Activated naive CD8-positive, alpha-beta T cell treated with anti-CD3 and anti-CD28 coated beads, Interleukin-2, amount 10 ng/mL, durations not matched to agents 7 days and 5 days (primary cell): ENCODE measurements at places on chromosomes 7 and 10. TPM values are rescaled to one million over a fixed set of nuclear protein-coding genes. Genes with fewer than 3 reads are reported as not detected.
A peak's percentile ranks its signal among the peaks of the same experiment; 100 is the strongest.

Gene PRKG1
- total RNA-seq: not detected

Gene KLF6
- 352 TPM for total RNA-seq

DNA sequence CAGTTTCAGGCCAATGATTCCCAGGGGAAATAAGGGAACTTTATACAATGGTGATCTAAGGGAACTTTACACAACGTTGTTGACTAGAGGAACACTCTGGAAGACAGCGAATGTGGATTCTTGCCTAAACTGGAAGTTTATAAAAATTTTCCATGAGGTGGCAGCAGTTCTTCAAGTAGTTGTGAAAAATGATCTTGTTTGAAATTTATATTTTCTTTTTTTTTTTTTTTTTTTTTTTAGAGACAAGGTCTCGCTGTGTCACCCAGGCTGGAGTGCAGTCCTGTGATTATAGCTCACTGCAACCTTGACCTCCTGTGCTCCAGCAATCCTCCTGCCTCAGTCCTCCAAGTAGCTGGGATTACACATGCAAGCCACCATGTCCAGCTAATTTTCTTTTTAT lies 32.1 kb upstream of the GTF2I start:
- peaks cover 2% of the 10 kb centered on the region for H3K4me1 ChIP-seq
- no peaks in the 10 kb centered on the region for H3K27me3 ChIP-seq
- H3K36me3 ChIP-seq: no peaks in the 10 kb centered on the region

DNA sequence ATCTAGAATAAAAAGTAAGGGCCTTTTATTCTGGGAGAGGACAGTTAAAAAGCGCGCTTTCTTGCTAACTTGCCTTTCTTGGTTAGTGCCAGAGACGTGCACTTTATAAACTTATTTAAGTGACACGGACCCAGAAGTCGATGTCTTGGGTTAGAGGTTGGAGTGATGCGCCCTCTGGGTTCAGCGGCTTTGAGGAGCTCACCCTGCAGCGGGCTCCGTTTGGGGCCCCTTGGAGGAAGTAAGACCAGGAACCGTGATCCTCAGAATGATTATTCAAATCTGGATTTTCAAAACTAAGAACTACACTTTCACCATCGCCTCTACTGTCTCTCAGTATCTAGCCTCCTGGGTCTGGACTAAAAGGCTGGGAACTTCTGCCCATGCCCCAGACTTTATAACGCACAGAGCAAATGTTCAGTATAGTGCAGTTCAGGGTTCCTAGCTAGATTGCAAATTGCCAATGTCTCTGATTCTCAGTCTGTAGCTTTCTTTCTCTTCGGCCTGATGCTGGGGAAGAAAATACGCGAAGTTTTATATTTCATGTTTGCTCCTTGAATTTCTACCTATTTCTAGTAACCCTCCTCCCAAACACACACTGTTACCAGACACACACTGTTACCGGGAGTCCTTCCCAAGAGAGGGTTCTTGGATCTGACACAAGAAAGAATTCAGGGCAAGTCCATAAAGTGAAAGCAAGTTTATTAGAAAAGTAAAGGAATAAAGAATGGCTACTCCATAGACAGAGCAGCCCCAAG lies 18.6 kb upstream of the SMO start:
- peaks cover 10% of the 10 kb centered on the region for H3K4me1 ChIP-seq
- peak overlapping the region; percentile 81 for H3K4me3 ChIP-seq
- H3K36me3 ChIP-seq: peaks cover 2% of the 10 kb centered on the region
- no peaks in the 10 kb centered on the region for H3K27me3 ChIP-seq

DNA sequence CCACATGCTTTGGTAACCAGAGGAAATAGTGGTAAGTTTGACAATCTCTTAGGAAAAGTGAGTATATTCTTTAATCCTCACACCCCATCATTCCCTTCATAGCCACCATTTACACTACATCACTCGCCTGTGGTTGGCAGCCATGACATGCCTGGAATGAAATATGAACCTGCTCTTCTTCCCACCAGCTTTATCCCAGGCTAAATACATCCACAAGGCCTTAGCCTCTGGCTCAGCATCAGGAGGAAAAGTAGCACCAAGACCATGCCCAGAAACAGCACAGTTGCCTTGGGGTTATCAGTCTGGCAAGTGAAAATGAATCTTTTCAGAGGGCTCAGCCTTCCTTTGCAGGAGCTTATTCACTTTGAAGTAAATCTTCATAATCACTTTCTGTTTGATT lies 40.3 kb downstream of the SGCE start:
- no peak overlapping the region for H3K27ac ChIP-seq
- H3K36me3 ChIP-seq: no peaks in the 10 kb centered on the region
- no peak for DNase-seq
- no peak overlapping the region for H3K4me3 ChIP-seq
- peaks cover 5% of the 10 kb centered on the region for H3K27me3 ChIP-seq
- H3K4me1 ChIP-seq: peaks cover 1% of the 10 kb centered on the region

DNA sequence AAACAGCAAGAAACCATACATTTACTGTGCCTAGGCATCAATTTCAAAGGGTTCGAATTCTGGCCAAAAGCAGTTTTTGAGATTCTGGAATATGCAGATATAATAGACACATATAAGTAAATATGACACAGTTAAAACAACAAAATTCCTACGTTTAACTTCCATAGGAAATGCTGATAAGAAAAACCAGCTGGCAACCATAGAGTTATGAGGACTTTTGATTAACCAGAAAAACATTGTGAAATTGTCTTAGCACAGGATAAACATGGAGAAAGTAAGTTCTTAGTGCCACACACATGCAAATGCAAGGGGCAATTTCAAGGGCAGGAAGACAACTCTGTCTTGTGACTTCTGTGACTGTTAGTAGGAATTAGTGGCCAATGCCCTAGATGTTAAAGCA lies 702.1 kb downstream of the TNS3 start:
- no peaks in the 10 kb centered on the region for H3K36me3 ChIP-seq
- no peak for DNase-seq
- H3K27me3 ChIP-seq: no peaks in the 10 kb centered on the region

DNA sequence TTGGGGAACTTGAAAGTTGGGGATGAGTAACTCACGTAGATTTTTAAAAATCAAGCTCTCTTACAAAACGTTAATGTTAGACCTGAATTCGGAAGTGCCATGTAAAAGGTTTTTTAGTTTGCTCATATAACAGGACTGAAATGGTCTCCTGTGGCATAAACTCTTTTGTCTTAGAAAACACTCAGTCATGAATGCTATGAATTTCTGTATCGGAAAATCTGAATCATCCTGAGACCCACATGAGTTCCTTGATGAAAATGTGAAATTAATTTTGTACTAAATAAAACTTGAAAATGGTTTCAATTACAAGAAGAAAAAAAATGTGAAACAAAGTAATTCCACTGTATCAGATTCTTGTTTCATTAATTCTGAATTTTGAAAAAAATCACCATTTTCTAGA lies 134.8 kb upstream of the BMPER start:
- no peaks in the 10 kb centered on the region for H3K36me3 ChIP-seq
- H3K27me3 ChIP-seq: no peaks in the 10 kb centered on the region
- H3K4me3 ChIP-seq: no peak overlapping the region
- H3K27ac ChIP-seq: no peak overlapping the region
- DNase-seq: no peak
- no peaks in the 10 kb centered on the region for H3K4me1 ChIP-seq

DNA sequence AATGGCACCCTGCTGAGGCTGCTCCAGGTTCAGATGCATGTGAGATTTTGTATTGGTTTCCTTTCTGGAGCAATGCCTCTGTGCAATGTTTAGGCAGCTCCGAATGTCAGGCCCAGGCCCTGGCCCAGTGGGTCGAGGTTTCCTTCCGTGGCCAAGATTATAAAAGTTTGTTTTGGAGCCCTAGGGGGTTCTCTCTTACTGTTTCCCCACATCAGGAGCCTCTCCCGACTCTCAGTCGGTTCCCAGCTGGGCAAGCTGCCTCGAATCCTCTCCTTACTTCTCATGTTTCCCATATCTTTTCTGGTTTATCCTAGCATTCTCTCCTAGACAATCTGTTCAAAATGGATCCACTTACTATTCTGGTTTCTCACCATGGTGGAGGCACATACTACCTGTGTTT lies 11.0 kb downstream of the TMEM140 start:
- H3K27ac ChIP-seq: peak overlapping the region; percentile 6
- no peaks in the 10 kb centered on the region for H3K27me3 ChIP-seq
- H3K4me1 ChIP-seq: peaks cover 26% of the 10 kb centered on the region
- no peak for DNase-seq
- H3K36me3 ChIP-seq: peaks cover 87% of the 10 kb centered on the region

DNA sequence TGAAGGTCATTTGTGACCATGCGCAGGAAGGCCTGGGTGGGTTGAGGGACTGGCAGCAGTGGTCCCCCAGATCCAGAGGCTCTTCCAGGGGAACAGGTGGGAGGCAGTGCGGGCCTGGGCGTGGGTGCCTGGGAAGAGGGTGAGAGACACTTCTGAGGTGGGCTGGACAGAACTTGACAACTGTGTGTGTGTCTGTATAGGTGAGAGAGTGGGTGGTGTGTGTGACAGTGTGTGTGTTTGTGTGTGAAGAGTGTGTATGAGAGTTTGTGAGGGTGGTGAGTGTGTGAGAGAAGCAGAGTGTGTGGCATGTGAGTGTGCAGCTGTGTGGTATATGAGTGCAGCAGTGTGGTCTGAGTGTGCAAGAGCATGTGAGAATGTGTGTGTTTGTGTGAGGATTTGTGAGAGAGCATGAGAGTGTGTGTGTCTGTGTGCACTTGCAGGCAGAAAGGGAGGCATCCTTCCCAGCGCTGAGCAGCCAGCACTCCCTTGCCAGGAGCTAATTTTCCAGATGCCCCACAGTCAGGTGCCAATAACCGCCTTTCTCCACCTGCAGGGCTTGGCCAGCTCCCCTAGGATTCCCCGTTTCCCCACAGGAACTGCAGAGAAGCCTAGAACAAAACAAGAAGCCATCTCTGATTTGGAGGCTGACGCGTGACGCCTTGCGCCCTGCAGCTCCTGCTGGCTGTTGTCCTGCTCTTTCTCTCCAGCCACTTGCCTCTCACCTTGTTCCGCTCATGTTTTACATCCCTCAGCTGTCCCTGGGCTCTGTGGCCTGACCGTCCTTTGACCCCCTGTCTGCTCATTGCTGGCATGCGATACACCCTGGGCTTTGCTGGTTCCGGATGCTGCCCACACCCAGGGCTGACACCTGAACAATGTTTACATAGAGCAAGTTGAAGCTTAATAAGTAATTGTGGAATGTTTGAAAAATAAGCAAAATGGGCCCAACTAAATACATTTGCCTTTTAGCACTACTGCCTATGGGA lies 88.0 kb downstream of the TMEM178B start:
- H3K4me3 ChIP-seq: no peak overlapping the region
- DNase-seq: no peak
- no peaks in the 10 kb centered on the region for H3K36me3 ChIP-seq
- peaks cover 8% of the 10 kb centered on the region for H3K27me3 ChIP-seq
- no peak overlapping the region for H3K27ac ChIP-seq

- peaks cover 23% of the 10 kb centered on the region for H3K36me3 ChIP-seq
- H3K4me1 ChIP-seq: peaks cover 39% of the 10 kb centered on the region
- H3K27me3 ChIP-seq: no peaks in the 10 kb centered on the region
- DNase-seq: no peak
- peak overlapping the region; percentile 38 for H3K4me3 ChIP-seq
Measured at GRCh38 chr10:5971315-5971832, 6.0 kb downstream of the IL15RA start.

DNA sequence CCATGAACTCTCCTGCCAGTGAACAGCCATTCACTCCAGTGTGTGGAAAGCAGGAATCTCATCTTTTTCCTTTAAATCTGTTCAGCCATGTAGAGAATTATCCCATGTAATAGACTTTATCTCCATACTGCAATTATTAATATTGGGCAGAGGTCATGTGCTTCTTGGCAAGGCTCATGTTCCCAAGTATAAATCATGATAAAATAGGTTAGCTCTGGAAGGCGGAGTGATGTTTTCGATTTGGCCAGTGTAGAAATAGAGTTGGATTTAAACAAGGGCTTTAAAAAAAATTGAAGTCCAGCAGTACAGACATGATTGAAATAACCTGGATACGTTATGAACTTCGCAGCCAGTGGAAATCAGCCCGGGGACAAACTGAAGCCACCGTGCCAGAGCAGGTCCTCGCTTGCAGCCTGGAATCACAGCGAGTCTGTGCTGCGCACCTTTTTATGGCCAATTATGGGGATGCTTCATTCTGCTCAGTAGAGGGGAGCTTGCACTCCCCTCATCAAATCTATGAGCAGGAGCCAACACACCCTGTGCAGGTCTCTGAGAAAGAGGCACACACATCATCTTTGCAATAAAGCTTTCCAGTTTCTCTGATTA lies 654.0 kb upstream of the MKI67 start:
- H3K4me3 ChIP-seq: no peak overlapping the region
- no peak overlapping the region for H3K27ac ChIP-seq
- DNase-seq: no peak
- no peaks in the 10 kb centered on the region for H3K36me3 ChIP-seq

GRCh38 chr10:73743327-73743904 lies 756 bp upstream of the SEC24C start:
- H3K4me3 ChIP-seq: peak overlapping the region; percentile 98
- H3K4me1 ChIP-seq: peaks cover 20% of the 10 kb centered on the region
- peaks cover 3% of the 10 kb centered on the region for H3K36me3 ChIP-seq
- DNase-seq: no peak
